ENCODE measurements at places on chromosomes 5 and 9.

DNA sequence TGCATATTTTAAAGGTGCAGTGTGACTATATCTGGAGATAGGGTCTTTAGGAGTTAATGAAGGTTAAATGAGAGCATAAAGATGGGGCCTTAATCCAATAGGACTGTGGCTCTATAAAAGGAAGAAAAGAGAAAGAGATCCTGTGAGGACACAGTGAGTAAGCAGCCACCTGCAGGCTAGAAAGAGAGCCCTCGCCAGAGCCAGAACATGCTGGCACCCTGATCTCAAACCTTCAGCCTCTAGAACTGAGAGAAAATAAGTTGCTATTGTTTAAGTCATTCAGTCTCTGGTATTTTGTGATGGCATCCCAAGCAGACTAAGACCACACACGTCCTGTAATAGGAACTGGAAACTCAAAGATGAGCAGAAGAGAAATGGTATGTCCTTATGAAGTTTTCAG lies 41.0 kb downstream of the RNF180 start:
- DNase-seq, result no peak

GRCh38 chr5:124906339-124907097 lies 160.1 kb upstream of the ZNF608 start:
- no peak for DNase-seq

- peak; percentile 7 for DNase-seq
Observed at GRCh38 chr9:111298731-111299598, 31.1 kb downstream of the OR2K2 start.

DNA sequence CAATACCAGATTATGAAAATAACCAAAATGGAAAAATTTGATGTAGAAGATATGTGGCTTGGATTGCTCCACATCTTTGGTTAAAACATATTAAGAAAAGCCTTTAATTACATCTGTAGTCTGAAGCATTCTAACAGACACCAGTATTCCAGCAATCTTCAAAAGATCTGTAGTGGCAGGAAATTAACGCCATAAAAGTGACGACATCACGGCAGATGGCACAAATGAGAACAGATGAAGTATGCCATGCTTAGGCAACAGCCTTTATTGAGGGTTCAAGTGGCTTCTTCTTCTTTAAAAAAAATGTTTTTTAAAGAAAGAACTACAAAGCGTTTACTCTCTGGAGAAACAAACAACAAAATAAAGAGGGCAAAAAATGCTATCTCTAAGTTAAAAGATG lies 164.2 kb downstream of the MEF2C start:
- DNase-seq, result no peak

- DNase-seq, result no peak
Observed at GRCh38 chr9:109122726-109123621, 3.2 kb upstream of the TMEM245 start.

GRCh38 chr5:156681265-156681664 lies 168.8 kb upstream of the PPP1R2B start:
- no peak for DNase-seq

DNA sequence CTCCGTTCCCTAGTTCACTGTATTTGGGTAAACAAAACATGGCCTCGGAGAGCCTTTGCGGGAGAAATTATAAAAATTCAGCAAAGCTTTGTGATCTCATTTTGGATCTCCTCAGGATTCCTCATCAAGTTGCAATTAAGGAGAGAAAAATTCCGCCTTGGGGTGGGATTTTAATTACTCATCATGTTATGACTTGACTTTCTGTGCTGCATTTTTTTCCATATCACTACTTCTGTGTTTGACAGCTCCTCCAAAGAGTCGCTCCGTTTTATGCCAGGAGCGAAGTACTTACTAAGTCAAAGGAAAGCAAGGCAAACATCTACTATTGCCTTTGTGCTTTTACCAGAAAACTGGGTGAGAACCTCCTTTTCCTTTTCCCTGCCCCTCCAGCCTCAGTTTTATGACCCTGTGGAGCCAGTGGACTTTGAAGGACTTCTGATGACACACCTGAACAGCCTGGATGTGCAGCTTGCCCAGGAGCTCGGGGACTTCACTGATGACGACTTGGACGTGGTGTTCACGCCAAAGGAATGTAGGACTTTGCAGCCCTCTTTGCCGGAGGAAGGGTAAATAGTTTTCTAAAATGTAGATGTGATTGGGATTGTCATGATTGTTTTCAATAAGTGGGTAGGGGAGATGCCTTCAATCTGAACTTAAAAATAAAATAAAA lies 71.5 kb downstream of the DOCK8 start:
- no peak for DNase-seq

- no peak for DNase-seq
Observed at GRCh38 chr9:37520641-37521040, 34.9 kb downstream of the POLR1E start.

DNA sequence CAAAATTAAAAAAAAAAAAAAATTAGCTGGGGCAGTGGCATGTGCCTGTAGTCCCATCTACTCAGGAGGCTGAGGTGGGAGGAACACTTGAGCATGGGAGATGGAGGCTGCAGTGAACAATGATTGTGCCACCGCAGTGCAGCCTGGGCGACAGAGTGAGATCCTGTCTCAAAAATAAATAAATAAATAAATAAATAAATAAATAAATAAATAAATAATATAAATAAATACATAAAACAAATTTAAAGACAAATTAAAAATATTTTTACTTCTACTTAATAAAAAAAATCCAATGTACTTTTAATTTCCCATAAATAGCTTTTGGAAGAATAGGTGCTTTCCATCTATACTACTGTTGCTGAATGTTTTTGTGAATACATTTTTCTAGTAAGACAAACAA lies 598.4 kb upstream of the EDIL3 start:
- no peak for DNase-seq

GRCh38 chr9:19513671-19514275 lies 105.0 kb downstream of the ACER2 start:
- no peak for DNase-seq

GRCh38 chr9:136494531-136495215 lies 11.8 kb upstream of the SEC16A start:
- no peak for DNase-seq

GRCh38 chr5:95863383-95863757 lies 40.8 kb upstream of the GLRX start:
- DNase-seq, result no peak

- no peak for DNase-seq
Observed at GRCh38 chr5:141597814-141598213, 21.0 kb downstream of the DIAPH1 start.

- DNase-seq, result no peak
Observed at GRCh38 chr5:72161951-72162350, 54.7 kb downstream of the MAP1B start.

DNA sequence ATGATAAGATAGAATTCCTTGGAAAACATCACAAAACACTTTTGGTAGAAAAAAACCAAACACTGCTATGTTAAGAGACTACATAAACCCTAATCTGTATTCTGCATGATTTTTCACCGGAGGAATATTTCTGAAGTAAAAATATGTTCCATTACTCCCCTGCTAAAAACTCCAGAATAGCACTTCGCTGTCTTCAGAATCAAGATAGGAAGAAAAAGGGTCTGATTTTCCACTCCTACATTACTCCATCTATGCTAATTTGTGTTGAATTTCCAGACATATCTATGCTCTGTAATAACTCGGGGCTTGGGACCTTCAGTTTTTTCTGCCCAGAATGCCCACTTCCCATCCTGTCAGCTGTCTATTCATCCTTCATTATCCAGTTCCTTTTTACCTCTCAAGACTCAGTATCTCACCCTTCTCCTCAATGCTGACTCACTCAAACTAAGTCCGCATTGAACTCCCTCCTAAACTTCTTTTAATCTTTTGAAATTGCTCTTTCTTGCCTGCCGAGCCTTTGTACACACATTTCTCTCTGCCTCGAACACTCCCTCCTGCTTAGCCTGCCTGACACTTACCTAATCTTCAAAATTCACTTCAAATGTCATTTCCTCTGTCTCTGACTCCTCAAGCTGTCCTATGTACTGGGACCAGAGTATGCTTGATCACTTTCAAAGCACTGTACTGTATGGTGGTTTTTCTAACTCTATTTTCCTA lies 171.0 kb downstream of the ARRDC3 start:
- DNase-seq, result no peak

- DNase-seq, result no peak
Observed at GRCh38 chr9:134344800-134345310, 18.6 kb downstream of the RXRA start.

DNA sequence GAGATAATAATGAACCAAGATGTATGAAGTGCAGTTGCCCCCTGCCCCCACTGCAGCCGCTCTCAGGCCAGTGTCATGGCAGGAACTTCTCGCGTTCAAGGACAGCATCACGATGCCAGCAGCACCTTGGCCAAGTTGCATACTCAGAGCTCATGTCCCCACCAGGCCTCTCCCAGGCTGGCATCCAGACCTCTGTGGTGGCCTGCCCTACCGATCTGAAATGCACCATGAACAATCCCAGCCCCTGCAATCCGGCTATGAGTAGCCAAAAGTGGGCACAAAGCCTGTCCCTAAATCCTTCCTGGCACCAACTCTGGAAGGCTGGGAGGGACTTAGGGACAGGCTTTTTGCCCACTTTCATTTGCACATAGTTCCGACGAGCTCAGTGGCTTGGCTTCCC lies 140.9 kb downstream of the PAX5 start:
- no peak for DNase-seq

DNA sequence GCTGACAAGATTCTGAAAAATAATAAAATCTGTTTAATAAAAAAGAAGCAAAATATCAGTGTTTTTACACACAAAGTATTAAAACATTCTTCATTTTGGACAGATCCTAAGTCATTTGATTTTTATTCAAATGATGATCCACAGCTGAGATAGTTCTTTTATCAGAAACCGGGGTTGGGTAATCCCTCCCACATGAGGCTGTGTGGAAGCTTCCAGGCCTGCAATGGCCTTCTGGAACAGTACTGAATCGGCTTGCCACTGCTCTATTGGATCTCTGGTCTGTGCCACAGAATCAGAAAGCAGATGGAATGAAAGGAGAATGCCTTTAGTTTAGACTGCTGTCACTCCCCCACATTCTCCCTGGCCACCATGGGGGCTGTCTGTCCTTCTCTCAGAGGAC lies 6.1 kb upstream of the C5orf58 start:
- no peak for DNase-seq

GRCh38 chr9:21392270-21392669 lies 7.1 kb upstream of the IFNA2 start:
- peak; percentile 26 for DNase-seq
